ENCODE measurements at places on chromosomes 4 and X. TPM values are rescaled to one million over a fixed set of nuclear protein-coding genes. Genes with fewer than 3 reads are reported as not detected.

The VEGFC gene
- 11.0 TPM for total RNA-seq

The STATH gene
- not detected for total RNA-seq

The MAMLD1 gene
- total RNA-seq: 1.5 TPM

The SLC4A4 gene
- total RNA-seq: 4.6 TPM

The BEX4 gene
- total RNA-seq: 46.4 TPM

The ZDHHC15 gene
- 1.1 TPM for total RNA-seq

The CLGN gene
- total RNA-seq: 7.7 TPM

The GPRIN3 gene
- 0.94 TPM for total RNA-seq

The SMS gene
- total RNA-seq: 315 TPM

The NDP gene
- not detected for total RNA-seq

The MAGEA3 gene
- not detected for total RNA-seq

The SEPTIN6 gene
- total RNA-seq: 28.4 TPM

The CLIC2 gene
- not detected for total RNA-seq

The SLIT2 gene
- total RNA-seq: 2.5 TPM

The STARD8 gene
- total RNA-seq: 9.5 TPM

The NPY1R gene
- total RNA-seq: 0.40 TPM

The HELT gene
- not detected for total RNA-seq

The SLC38A5 gene
- total RNA-seq: 15.7 TPM

The TRIM61 gene
- total RNA-seq: not detected

The ATP11C gene
- total RNA-seq: 19.2 TPM

The CNGA1 gene
- 2.8 TPM for total RNA-seq

The UGT2A1 gene
- not detected for total RNA-seq

The CXXC4 gene
- total RNA-seq: 0.29 TPM

The P2RY4 gene
- total RNA-seq: not detected

The FGG gene
- total RNA-seq: not detected

The MAGEC2 gene
- not detected for total RNA-seq

The NSDHL gene
- total RNA-seq: 47.4 TPM

The CYSLTR1 gene
- not detected for total RNA-seq

The CYBB gene
- total RNA-seq: not detected

The STK32B gene
- 4.2 TPM for total RNA-seq

The GSX2 gene
- not detected for total RNA-seq

The SHROOM3 gene
- total RNA-seq: 109 TPM

The FOXP3 gene
- 0.07 TPM for total RNA-seq

The FAM184B gene
- total RNA-seq: 0.17 TPM

The IRF2 gene
- total RNA-seq: 22.5 TPM

The IQSEC2 gene
- total RNA-seq: 3.9 TPM

The PTPN13 gene
- 19.8 TPM for total RNA-seq

The F8A2 gene
- not detected for total RNA-seq

The TMSB15A gene
- total RNA-seq: 26.6 TPM

The TEX13D gene
- not detected for total RNA-seq

The ABLIM2 gene
- not detected for total RNA-seq

The ARHGAP6 gene
- 2.0 TPM for total RNA-seq

The SPOCK3 gene
- total RNA-seq: 0.06 TPM

The RASL11B gene
- total RNA-seq: 3.6 TPM

The MED28 gene
- total RNA-seq: 6.9 TPM

The SPANXC gene
- total RNA-seq: not detected

Data from epithelial cell of proximal tubule (primary cell).